ENCODE measurements at places on chromosomes 3 and 15. TPM values are rescaled to one million over a fixed set of nuclear protein-coding genes. Genes with fewer than 3 reads are reported as not detected.

DNA sequence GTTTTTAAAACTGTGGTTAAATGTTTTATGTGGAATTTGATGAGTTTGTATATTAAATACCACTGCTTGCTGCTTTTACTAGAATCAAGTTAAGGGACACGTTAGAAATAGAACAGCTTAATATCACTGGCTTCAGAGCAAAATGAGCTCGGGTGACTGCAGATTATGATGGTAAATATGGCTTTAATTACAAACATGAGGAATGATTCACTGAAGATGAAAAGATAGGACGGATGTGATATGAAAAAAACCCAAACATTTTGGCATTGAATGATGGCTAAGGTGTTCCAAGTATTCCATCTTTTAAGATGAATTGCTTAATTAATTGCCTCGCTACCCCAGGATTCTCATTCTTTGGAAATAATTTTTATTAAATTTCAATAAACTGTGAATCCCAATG, 33.7 kb downstream of the SLC24A1 start:
- no peak overlapping the region for H3K4me3 ChIP-seq
- no peak overlapping the region for H3K27ac ChIP-seq

- H3K4me3 ChIP-seq: no peak overlapping the region
- H3K27me3 ChIP-seq: no peaks in the 10 kb centered on the region
- no peaks in the 10 kb centered on the region for H3K36me3 ChIP-seq
- no peak overlapping the region for H3K27ac ChIP-seq
- no peak for DNase-seq
- no peaks in the 10 kb centered on the region for H3K4me1 ChIP-seq
These were observed 716.8 kb upstream of the BCHE start for GRCh38 chr3:166554023-166554422.

DNA sequence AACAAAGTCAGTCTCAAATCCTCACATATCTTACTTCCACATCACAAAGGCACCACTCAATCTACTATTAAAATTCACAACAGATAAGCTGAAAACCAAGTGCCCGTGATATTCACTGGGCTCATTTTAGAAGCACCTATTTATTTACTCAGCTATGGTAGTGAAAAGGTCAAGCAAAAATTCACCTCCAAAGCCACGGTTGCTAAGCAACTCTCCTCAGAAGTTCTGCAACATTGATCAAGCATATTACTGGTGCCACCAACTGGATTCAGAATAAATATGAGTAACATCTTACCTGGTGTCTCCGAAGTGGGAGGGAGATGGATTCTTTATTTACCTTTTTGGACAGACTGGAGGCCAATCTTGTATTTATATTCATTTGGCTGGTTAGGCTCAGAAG, 714.8 kb downstream of the FHIT start:
- no peak overlapping the region for H3K27ac ChIP-seq
- H3K36me3 ChIP-seq: no peaks in the 10 kb centered on the region
- peaks cover 1% of the 10 kb centered on the region for H3K27me3 ChIP-seq
- no peak for DNase-seq

GRCh38 chr15:25740383-25741255, 122.5 kb downstream of the ATP10A start:
- no peak overlapping the region for H3K4me3 ChIP-seq
- no peak for DNase-seq
- H3K27me3 ChIP-seq: no peaks in the 10 kb centered on the region
- H3K4me1 ChIP-seq: no peaks in the 10 kb centered on the region
- H3K36me3 ChIP-seq: no peaks in the 10 kb centered on the region

DNA sequence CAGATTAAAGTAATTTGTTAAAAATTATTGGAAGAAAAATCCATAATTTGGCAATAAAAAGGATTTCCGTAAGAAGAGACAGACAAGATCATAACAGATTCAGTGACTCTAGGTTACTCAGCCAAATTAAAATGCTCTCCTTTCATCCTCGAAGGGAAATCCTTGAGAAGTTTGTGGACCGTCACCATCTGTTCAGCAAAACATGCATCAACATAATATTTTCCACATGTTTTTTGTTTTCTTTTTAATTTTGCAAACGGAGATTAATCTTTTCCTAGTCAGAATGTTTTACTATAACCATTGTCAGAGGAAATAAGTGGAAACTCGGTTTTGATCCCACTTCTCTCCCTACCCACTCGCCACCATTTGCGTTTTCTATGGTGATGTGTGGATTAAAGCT, 128.3 kb downstream of the TMCO5A start:
- no peak for DNase-seq
- H3K4me3 ChIP-seq: no peak overlapping the region
- peaks cover under 1% of the 10 kb centered on the region for H3K27me3 ChIP-seq
- H3K4me1 ChIP-seq: peaks cover 7% of the 10 kb centered on the region

DNA sequence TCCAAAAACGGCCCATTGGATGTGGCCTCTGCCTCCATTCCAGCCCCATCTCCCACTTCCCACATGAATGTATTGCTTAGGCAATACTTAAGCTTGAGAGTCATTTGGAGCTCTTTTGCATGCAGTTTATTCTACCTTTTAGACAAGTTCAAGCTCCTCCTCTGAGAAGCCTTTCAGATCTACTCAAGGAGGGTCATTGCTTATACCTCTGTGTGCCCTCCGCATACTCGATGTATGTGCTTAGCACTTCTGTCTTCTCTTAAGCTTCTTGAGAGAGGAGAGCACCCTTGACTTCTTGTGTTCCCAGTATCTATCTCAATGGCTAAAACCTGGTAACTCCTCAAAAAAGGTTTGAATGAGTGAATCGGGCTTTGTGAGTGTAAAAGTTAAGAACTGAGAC, 6.6 kb upstream of the UBE3A start:
- no peaks in the 10 kb centered on the region for H3K36me3 ChIP-seq
- peaks cover 4% of the 10 kb centered on the region for H3K4me1 ChIP-seq
- H3K4me3 ChIP-seq: no peak overlapping the region
- DNase-seq: no peak

DNA sequence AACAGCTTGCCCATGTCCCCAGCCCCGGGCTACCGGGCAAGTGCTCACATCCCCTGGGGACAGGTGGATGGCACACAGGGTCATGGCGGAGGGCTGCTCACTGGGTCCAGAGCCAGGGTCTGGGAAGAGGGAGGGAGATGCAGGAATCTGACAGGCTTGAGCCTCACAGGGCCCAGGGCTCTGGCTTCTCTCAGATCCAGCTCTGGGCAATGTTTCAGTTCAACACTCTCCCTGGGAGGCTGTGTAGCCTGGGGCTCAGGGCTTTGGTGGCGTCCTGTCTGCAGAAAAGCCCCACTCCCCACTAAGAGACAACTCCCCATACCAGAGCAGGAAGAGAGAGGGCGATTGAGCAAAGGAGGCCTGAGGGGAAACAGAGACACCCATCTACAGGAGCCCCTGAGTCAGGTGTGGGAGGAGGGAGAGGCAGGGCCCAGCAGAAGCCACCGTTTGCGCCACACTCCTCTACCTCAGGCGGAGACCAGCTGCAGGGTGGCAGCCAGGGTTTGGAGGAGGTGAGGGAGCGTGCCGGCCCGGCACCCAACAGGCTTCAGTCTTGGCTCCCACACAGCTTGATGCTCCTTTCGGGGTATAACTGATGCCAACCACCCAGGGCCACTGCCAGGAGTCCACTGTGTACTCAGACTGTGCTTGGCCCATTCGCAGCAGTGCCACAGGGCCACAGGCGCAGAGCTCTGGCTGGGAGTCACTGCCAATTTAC, 16.8 kb upstream of the SRP14 start:
- H3K27ac ChIP-seq: no peak overlapping the region
- no peak for DNase-seq
- H3K4me3 ChIP-seq: no peak overlapping the region
- peaks cover 11% of the 10 kb centered on the region for H3K4me1 ChIP-seq

DNA sequence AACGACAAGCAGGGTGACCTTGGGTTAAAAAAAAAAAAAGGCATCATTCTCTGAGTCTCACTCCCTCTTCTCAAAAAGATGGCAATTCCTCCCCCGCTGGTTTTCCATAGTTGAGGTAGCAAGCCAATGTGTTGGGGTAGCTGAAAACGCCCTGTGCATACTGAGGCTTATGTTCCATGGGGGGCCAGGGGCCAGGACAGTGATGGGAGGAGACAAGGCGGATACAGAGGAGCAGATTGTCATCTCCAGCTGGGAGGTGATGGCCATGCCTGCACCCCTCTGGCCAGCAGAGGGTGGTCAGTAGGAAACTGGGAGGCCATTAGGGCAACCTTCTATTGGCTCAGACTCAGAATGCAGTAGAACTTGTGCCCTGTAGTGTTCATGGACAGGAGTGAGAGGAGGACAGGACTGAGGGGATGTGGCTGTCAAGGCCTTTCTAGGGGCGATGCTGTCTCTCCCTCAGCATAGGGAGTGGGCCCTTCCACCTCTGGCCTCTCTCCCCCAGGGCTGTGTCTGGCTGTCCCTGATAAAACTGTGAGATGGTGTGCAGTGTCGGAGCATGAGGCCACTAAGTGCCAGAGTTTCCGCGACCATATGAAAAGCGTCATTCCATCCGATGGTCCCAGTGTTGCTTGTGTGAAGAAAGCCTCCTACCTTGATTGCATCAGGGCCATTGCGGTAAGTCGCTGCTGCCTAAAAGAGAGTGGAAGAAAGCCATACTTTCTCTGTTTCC, 1.9 kb downstream of the TF start:
- no peak overlapping the region for H3K27ac ChIP-seq
- H3K36me3 ChIP-seq: no peaks in the 10 kb centered on the region
- no peak overlapping the region for H3K4me3 ChIP-seq
- no peak for DNase-seq
- peaks cover 5% of the 10 kb centered on the region for H3K4me1 ChIP-seq

GRCh38 chr3:34863485-34863884, 775.8 kb upstream of the ARPP21 start:
- no peaks in the 10 kb centered on the region for H3K27me3 ChIP-seq
- no peaks in the 10 kb centered on the region for H3K4me1 ChIP-seq
- H3K4me3 ChIP-seq: no peak overlapping the region
- no peak for DNase-seq

GRCh38 chr3:128874481-128875180, 4.8 kb upstream of the ACAD9 start:
- peaks cover 4% of the 10 kb centered on the region for H3K36me3 ChIP-seq
- DNase-seq: no peak
- H3K27ac ChIP-seq: no peak overlapping the region
- no peak overlapping the region for H3K4me3 ChIP-seq
- peaks cover 42% of the 10 kb centered on the region for H3K4me1 ChIP-seq

GOLGA8R gene
- total RNA-seq: 0.92 TPM

GOLGA6L4 gene
- 8.3 TPM for total RNA-seq

MKRN3 gene
- total RNA-seq: 0.85 TPM

NPAP1 gene
- 0.18 TPM for total RNA-seq

PLA2G4F gene
- not detected for total RNA-seq

GREM1 gene
- 0.44 TPM for total RNA-seq
